ENCODE measurements at places on chromosomes 16 and 17.
A peak's percentile ranks its signal among the peaks of the same experiment; 100 is the strongest.

- DNase-seq, result no peak
Observed at GRCh38 chr16:25235991-25236390, 19.2 kb downstream of the AQP8 start.

GRCh38 chr17:2803386-2803785 lies 7.1 kb downstream of the RAP1GAP2 start:
- no peak for DNase-seq

DNA sequence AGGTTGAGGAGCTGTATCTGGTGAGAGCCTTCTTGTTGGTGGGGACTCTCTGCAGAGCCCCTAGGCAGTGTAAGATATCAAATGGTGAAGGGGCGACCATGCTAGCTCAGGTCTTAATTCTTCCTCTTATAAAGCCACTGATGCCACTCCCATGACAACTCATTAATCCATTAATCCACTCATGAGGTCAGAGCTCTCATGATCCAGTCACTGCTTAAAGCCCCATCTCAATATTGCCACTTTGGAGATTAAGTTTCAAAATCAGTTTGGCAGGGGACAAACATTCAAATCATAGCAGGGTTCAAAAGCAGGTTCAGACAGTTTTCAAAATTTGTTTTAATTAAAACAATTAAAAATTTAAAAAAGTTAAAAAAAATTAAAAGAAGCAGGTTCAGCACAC lies 13.1 kb upstream of the SPECC1 start:
- DNase-seq, result no peak

DNA sequence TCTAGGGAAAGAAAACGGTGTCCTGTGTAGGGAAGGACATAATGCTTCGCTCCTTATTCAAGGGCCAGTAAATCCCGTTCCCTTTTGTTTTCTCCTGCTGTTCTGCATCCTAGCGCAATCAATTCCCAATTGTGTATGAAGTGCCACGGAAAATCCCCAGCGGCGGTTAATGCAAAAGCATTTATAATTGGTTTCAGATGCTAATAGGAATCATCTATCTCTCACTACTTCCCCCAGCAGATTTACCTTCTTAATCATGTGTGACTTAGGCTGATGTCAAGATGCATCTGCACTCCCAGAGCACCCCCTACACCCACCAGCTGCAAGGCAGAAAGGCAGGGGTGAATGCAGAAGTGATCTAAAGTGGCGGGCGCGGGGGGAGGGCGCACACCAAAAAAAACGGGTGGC lies 32.7 kb upstream of the SSTR2 start:
- no peak for DNase-seq

- DNase-seq, result no peak
Observed at GRCh38 chr17:73795730-73796129, 151.5 kb upstream of the SDK2 start.

- DNase-seq, result no peak
Observed at GRCh38 chr16:8589057-8589899, 1.0 kb downstream of the TMEM114 start.

DNA sequence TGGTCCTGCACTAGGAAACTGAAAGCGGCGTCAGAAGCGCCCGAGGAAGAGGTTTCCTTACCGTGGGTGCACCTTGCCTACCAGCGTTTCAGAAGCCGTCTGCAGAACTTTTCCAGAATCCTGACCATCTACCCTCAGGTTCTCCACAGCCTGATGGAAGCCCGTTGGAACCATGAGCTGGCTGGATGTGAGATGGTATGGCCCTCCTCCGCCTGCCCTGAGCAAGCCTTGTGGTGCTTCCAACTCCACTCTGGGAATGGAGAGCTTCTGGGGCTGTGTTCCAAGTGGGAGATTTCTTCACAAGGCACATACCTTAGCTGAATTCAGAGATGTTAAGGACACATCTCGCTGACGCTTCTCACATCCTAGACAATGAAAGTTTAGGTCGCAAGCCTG lies 51.8 kb upstream of the ENDOV start:
- no peak for DNase-seq

GRCh38 chr16:2896480-2897010 lies 13.5 kb downstream of the FLYWCH2 start:
- no peak for DNase-seq

- no peak for DNase-seq
Observed at GRCh38 chr16:64657316-64658011, 464.4 kb downstream of the CDH11 start.

DNA sequence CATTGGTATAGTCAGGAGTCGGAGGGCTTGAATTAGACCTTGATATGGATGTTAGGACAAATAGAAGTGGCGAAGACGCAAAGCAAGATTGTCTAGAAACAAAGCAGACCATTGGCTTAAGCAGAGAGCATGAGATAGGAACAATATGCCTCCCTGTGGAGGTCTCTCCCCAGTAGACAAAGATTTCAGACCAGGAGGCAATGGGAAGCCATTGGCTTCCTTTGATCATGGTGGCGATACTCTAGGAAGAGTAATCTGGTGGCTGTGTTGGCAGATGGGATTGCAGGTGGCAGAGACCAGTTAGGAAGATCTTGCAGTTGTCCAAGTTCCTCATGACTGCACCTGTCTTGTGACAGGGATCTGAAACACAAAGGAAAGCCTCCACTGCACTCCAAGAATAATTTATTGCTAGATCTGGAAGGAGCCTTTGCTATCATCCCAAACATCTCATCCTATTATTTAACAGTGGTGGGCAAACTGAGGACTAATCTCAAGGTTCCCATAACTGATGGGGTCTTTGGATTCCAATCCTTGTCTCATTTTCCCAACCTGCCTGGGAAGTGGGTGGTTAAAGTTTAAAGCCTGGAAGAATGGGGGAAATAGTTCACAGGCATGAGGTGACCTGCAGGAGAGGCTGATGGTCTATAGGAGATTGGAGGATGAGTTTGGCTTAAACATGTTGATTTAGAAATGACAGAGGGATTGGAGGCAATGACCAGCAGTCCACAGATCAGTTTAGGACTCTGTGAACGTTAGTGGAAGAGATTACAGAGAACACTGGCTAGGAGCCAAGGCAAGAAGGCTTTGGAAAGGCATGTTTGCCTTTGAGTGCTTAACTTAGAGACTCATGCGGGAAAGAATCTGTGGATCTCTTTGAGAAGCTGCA lies 37.0 kb downstream of the HLF start:
- no peak for DNase-seq

GRCh38 chr16:84535408-84535807 lies 30.9 kb upstream of the MEAK7 start:
- no peak for DNase-seq

- DNase-seq, result peak; percentile 65
Observed at GRCh38 chr17:50139950-50140885, 10.3 kb upstream of the SAMD14 start.
